ENCODE measurements at places on chromosomes 2 and 18. TPM values are rescaled to one million over a fixed set of nuclear protein-coding genes. Genes with fewer than 3 reads are reported as not detected.

- no peaks in the 10 kb centered on the region for H3K4me1 ChIP-seq
- H3K27me3 ChIP-seq = no peaks in the 10 kb centered on the region
- H3K27ac ChIP-seq = no peak overlapping the region
- H3K36me3 ChIP-seq = no peaks in the 10 kb centered on the region
- DNase-seq = no peak
These were observed 16.9 kb downstream of the LCT start for GRCh38 chr2:135820003-135820618.

DNA sequence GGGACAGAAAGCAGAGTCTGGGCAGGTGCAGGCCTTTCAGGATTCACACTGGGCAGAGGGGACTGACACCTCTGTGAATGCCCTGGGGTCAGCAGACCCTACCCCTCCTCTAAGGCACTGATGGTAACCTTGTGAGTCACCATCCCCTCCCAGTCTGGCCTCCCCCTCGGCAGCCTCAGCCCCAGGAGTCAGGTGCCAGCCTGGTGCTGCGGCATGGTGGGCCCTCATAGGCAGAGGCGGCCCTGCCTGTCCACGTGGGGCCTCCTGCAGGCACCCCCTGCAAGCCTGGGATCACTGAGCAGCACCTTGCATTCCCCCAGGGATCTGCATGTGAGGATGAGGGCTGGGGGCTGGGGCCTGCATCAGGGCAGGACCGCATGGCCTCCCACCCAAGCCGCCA is 4.8 kb upstream of the GPR17 start:
- H3K36me3 ChIP-seq = no peaks in the 10 kb centered on the region
- peak overlapping the region; percentile 93 for H3K27ac ChIP-seq
- no peaks in the 10 kb centered on the region for H3K27me3 ChIP-seq
- peaks cover 43% of the 10 kb centered on the region for H3K4me1 ChIP-seq
- DNase-seq = peak; percentile 66
- H3K4me3 ChIP-seq = no peak overlapping the region

Gene OSBPL6
- total RNA-seq = 5.2 TPM

Gene CYP27C1
- total RNA-seq = 0.11 TPM

GRCh38 chr18:63148449-63149301 is 170.9 kb downstream of the BCL2 start:
- H3K36me3 ChIP-seq = no peaks in the 10 kb centered on the region
- H3K4me3 ChIP-seq = no peak overlapping the region
- peaks cover 3% of the 10 kb centered on the region for H3K4me1 ChIP-seq
- H3K27ac ChIP-seq = no peak overlapping the region
- DNase-seq = no peak
- no peaks in the 10 kb centered on the region for H3K27me3 ChIP-seq

DNA sequence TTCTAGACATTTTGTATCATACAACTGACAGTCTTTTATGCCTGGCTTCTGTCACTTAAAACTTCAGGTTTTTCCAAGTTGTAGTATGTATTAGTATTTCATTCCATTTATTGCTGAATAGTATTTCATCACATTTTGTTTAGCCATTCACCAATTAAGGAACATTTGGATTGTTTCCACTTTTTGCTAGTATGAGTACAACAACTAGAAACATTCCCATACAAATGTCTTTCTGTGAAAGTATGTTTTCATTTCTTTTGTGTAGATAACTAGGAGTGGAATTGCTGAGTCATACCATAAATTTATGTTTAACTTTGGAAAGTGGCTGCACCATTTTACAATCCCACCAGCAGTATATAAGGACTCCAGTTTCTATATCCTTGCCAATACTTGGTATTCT is 135.9 kb downstream of the ATAD2B start:
- no peak for DNase-seq
- peaks cover under 1% of the 10 kb centered on the region for H3K36me3 ChIP-seq
- no peak overlapping the region for H3K4me3 ChIP-seq
- H3K27me3 ChIP-seq = no peaks in the 10 kb centered on the region
- H3K4me1 ChIP-seq = no peaks in the 10 kb centered on the region

DNA sequence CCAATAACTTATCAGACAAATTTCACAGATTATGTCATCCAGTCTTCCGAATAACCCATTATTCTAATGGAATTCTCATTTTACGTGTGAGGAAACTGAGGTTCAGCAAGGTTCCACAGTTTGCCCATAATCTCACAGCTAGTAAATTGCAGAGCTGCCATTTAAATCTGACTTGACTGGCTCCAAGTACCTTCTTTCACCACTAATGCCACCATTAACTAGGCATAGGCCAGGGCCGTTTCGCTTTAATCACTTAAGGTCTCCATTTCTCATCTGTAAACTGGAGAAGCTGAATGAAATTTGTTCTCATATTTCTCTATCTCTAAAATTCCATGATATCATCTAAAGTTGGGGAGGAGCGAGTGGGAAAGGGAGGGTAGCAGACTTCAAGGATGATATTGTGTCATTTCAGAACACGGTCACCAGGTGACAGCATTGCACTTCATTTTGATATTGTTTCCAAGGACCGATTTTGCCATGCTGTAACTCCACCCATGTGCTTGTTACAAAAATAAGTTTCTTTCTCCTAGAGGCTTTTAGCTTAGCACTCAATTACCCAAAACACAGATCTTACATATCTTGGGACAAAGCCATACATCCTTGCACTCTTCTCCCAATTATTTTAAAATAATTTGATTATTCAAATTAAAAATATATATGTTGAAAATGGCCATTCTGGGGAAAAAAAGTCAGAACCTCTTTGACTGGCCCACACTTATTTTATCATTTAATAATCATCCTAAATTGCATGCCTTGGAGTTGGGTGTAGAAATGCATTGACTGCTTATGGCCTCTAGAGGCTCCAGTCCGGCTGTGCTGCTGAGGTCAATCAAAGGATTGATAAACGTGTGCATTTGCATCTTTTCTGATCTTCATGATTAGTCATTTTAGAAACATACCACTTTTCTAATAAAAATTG is 123.8 kb downstream of the AKAIN1 start:
- DNase-seq = no peak
- no peak overlapping the region for H3K27ac ChIP-seq
- H3K4me1 ChIP-seq = no peaks in the 10 kb centered on the region
- H3K36me3 ChIP-seq = no peaks in the 10 kb centered on the region
- no peaks in the 10 kb centered on the region for H3K27me3 ChIP-seq
- no peak overlapping the region for H3K4me3 ChIP-seq

Gene REG3A
- total RNA-seq = 0.44 TPM

- no peaks in the 10 kb centered on the region for H3K27me3 ChIP-seq
- H3K36me3 ChIP-seq = no peaks in the 10 kb centered on the region
- no peak overlapping the region for H3K4me3 ChIP-seq
- H3K27ac ChIP-seq = no peak overlapping the region
- no peak for DNase-seq
These were observed 255.9 kb downstream of the PLCL1 start for GRCh38 chr2:198060277-198060676.

DNA sequence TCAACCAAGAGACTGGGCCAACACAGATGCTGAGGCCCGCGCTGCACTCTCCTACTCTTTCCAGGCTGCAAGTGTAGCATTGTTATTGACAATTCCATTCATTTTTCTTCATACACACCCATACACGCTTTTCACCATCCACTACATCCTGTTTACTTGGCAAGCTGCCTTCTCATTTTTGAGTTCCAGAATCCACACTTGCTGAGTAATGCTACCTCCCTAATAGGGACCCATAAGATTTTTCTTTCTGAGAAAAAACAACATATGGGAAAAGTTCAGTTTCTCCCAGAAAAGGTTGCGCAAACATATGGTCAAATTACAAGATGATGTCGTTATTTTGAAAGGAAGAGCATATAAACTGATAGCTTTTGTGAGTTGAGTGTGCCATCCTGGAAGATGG is 3.3 kb upstream of the NETO1 start:
- no peak for DNase-seq
- H3K4me3 ChIP-seq = no peak overlapping the region
- H3K27me3 ChIP-seq = peaks cover 27% of the 10 kb centered on the region
- no peak overlapping the region for H3K27ac ChIP-seq

GRCh38 chr2:240821429-240821778 is 1.4 kb upstream of the KIF1A start:
- no peak overlapping the region for H3K4me3 ChIP-seq
- H3K27ac ChIP-seq = no peak overlapping the region
- DNase-seq = no peak
- peaks cover 35% of the 10 kb centered on the region for H3K27me3 ChIP-seq

Gene GPR35
- 3.1 TPM for total RNA-seq

DNA sequence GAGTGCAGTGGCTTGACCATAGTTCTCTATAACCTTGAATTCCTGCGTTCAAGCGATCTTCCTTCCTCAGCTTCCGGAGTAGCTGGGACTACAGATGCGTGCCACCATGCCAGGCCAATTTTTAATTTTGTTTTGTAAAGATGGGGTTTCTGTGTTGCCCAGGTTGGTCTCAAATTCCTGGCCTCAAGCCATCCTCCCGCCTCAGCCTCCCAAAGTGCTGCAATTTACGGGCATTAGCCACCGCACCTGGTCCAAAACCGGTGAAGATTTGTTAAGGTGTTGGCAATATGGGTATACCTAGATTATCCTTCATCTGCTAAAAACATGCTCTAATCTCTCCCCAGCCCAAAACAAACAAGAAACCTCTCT is 1.3 kb upstream of the EIF2AK3 start:
- peaks cover 30% of the 10 kb centered on the region for H3K4me1 ChIP-seq
- no peaks in the 10 kb centered on the region for H3K27me3 ChIP-seq
- peak overlapping the region; percentile 96 for H3K4me3 ChIP-seq
- DNase-seq = no peak
- H3K36me3 ChIP-seq = no peaks in the 10 kb centered on the region
- H3K27ac ChIP-seq = peak overlapping the region; percentile 98

DNA sequence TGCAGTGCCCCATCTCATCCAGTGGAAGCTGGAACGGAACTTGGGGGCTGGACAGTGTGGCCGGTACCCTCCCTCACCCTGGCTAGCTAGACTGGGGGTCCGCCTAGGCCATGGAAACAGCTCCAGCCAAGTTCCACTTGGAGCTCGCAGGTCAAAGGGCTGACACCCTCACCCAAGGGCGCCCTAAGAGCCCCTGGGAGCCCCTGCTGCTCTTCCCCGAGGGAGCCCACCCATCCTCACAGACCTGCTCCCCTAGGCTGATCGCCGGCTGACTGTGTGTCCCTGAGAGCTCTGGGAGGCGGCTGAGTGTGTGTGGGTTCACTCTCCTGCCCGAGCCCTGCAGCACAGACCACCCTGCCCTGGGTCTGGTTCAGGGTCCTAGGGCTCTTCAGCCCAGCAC is 118.2 kb upstream of the OTOS start:
- H3K4me1 ChIP-seq = no peaks in the 10 kb centered on the region
- no peaks in the 10 kb centered on the region for H3K27me3 ChIP-seq
- no peak for DNase-seq
- no peaks in the 10 kb centered on the region for H3K36me3 ChIP-seq

Gene CFC1B
- total RNA-seq = not detected

Gene FHOD3
- 2.4 TPM for total RNA-seq

DNA sequence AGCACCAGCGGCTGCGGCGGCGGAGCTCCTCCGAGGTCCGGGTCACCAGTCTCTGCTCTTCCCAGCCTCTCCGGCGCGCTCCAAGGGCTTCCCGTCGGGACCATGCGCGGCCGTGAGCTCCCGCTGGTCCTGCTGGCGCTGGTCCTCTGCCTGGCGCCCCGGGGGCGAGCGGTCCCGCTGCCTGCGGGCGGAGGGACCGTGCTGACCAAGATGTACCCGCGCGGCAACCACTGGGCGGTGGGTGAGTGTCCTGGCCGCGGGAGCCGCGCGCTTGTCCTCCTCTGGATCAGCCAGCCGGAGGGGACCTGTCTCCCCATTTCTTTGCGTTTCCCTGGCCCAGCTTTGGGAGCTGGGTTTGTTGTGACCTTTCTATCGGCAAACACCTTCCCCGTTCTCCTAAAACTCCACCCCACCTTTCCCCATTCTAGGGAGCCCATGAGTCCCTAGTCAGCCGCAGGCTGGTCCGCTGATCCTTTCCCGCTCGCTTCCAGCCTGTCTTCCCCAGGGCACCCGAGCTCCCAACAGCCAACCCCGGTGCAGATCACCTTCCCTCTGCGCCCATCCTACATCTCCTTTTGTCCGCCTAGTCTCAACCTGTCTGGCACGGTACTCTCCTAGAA is 316 bp downstream of the GRP start:
- H3K27ac ChIP-seq = no peak overlapping the region
- H3K4me3 ChIP-seq = peak overlapping the region; percentile 17
- H3K4me1 ChIP-seq = no peaks in the 10 kb centered on the region
- H3K27me3 ChIP-seq = peaks cover 19% of the 10 kb centered on the region
- H3K36me3 ChIP-seq = no peaks in the 10 kb centered on the region
- no peak for DNase-seq

Gene EML6
- total RNA-seq = 5.3 TPM

DNA sequence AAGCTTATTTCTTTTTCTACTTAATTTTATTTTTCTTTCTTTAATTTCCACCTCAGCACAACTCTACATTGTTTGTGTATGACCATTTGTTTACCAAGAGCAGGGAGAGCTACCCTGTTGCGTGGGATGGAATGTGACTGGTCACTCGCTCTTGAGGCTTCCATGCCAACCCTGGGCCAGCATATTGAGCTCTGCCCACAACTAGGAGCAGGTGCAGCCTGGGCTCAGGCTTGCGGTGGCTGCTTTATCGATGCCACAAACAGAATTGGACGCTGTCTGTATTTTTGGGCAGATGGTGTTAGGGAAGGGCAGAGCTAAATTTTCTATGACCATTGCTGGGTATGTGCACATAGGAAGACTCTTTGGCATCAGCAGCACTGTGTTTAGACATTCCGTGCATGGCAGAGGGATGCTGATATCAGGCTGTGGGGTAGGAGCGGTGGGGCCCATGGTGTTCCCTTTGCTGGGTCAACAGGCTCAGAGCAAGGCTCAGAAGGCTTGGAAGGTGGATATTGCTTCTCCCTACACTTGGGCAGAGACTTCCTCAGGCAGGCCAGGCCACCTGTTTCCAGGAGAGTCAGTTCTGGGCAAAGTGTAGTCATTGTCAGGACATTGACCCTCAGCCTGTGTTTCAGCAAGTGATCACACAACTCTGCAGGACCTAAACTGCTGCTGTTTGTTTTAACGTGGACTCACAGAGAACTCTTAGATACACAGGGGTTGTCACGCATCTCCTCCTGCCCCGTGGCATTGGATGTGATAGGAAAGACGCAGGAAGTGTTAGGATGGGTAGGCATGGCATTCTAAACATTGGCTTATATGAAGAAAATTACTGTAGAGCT is 40.2 kb downstream of the TMEM182 start:
- no peaks in the 10 kb centered on the region for H3K27me3 ChIP-seq
- H3K4me3 ChIP-seq = no peak overlapping the region
- no peaks in the 10 kb centered on the region for H3K36me3 ChIP-seq

Gene HOXD10
- total RNA-seq = not detected
